SIG-M5 (cell line): ENCODE measurements at places on chromosomes 5 and 9.

DNA sequence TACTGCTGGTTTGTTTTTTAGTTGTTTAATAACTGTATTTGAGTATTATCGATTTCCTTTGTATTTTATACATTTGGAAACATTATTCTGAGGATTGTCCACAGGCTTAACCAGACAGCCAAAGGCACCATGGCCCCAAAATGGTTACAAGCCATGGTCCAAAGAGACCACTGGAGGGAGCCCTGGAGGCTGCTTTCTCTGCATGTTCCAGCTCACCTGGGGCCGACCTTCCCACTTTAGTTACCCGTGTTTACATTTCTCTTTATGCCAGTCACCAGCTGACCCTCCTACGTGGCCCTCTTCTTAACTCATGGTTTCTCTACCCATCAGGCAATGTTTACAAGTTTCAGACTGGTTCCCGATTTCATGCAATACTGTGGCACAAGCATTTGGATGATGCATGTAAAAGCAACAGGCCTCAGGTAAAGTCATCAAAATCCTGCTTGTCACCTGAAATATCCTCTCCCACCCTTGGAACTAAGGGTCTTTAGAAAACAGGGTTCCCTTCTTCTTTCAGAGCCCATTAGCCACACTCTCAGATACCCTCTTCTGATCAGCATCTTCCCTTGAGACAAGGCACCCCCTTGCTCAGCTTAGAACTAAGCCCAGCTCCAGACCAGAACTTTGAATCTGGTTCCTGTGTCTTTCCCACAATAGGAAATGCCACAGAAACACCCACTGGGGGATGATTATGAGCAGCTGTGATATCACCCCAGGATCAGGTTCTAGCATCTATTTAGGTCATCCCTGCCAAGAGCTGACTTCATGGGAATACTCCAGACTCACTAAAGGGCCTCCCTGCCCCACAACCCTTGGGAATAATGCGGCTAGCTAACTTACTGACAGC, 49.9 kb upstream of the GARNL3 start:
- no peak for DNase-seq

- DNase-seq: no peak
These were observed 648.7 kb downstream of the IRX1 start for GRCh38 chr5:4244306-4244705.

DNA sequence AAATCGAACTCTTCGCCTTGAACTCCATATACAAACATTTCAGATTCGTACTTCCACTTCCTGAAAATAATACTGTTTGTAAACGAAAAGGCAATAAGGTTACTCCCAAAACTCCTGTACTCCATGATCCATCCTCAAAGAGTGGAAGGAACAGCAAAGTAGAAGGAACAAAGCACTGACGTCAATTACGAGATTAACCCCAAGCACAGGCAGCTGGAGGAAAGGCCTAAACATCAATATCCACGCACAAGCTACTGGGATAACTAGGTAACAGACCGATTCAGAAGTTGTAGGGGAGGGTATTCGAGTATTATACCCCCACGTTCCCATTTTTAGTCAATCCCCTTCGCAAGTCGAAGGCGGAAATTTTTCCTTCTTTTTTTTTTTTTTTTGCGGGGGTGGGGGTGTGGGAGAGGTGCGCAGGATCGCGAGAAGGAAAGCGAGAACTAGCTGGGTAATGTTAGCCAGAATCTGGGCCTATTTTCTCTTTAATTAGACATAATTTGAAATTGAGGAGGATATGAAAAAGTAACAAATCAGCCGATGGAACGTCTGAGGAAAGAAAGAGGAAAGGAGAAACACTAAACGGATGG, 909 bp downstream of the AFF4 start:
- no peak for DNase-seq

- no peak for DNase-seq
These were observed 4.1 kb downstream of the MRPS2 start for GRCh38 chr9:135504262-135505243.
